ENCODE measurements at places on chromosomes 5 and 9.
A peak's percentile ranks its signal among the peaks of the same experiment; 100 is the strongest.

DNA sequence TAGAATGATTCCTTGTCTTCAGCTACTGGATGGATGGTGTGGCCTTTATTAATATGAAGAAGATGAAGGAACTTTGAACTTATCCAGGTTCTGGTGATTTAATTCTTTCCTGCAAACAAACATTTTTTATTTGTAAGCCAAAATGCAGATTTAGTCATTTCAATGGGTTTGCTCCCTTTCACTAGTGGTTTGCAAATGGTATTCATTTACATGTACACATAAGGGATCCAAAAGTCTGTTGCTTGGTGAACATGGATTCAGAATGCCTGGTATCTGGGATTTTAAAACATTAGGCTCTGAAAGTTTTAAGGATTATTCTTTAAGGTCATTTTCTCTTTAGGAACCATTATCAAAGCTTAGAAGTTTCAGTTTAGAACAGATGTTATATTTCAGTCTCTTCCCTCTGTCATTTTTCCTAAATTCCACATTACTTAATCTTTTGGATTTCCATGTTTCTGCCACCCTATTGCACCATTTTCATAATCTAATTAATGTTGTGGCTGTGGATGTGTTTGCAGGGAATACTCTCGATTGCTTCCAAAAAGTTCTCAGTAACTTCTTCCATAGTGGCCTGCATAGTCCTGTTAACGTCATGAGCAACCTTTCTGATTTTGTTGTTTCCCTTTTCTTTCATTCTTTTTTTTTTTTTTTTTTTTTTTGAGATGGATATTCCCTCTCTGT lies 10.1 kb downstream of the TTC1 start:
- no peak for DNase-seq

DNA sequence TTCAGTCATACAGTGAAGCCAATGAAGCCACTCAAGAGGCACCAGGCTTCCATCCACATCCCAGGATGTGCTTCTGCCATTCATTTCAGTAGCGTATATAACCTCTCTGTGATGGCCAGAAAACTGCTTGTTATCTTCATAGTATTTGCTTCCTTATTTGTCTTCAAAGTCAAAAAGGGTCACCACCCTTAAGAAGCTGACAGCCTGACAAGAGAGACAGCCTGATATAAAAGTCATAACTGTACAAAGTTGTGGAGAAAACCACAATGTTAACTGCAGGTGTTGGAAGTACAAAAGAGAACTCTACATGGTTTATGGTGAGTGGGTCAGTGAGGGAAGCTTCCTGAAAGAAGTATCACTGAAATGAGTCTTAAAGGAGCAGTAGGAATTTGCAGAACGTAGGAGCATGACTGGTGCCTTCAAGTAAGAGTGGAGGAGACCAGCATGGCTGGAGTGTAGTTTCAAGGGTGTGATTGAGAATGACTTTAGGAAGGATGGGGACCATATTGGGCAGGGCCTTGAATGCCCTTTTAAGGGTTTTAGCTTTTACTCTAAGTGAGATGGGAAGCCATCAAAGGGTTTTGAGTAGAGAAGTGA lies 33.7 kb downstream of the NIM1K start:
- no peak for DNase-seq

DNA sequence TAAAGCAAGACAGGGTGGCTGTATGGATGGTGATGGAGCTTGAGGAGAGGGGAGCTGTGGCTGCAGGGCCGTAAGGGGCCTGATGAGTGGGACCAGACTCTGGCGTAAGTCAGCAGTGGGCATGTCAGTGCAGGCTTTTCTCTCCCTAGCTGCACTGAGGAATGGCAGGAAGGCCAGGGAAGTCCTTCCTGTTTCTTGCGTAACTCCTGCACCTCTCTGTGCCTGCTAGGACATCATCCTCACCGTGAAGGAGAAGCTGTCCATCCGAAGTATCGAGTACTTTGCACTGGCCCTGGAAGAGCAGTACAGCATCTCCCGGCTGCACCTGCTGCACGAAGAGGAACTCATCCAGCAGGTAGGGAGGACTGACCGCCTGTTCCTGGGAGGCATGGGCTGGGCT lies 24.1 kb upstream of the TRMT10B start:
- DNase-seq = no peak

DNA sequence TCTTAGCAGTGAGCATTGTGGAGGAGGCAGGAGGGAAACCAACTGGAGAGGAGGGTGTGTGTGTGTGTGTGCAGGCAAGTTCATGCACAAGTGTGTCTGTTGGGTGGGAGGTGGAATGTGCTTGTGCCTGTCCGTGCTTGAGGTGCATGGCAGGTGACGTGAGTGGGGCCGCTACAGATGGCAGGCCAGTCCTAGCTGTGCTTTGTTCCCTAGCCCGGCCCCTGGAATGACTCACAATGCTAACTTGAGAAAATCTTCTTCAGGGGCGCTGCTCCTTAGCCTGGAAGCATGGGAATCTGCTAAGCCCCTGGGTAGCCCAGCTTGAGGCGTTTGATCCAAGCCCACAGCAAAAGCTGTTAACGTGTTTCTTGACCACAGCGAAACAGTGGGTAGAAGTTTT lies 25.0 kb upstream of the DMRT2 start:
- DNase-seq = no peak

GRCh38 chr9:37575511-37575914 lies 667 bp downstream of the FBXO10 start:
- DNase-seq = no peak

- no peak for DNase-seq
Measured at GRCh38 chr9:14345354-14346230, 31.7 kb upstream of the NFIB start.

- no peak for DNase-seq
Measured at GRCh38 chr5:149256451-149256850, 15.2 kb upstream of the AFAP1L1 start.

DNA sequence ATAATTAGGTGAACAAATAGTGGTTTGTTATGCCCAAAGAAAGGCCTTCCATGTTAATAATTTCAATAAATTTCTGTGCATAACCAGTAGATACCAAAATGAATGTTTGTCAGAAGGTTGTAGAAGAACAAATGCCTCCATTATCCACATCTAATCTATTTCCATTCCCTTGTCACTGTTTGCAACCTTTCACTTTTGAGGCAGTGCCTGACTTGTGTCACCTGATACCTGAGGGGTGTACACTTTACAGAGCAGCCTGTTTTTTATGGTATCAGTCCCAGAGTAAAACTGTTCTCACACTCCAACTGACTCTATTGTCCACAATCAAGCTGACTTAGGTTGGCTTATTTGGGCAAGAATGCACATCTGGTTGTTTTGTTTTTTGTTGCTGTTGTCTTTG lies 40.1 kb downstream of the FREM1 start:
- no peak for DNase-seq

- no peak for DNase-seq
Measured at GRCh38 chr5:43096916-43097315, 23.8 kb upstream of the ZNF131 start.

- DNase-seq = peak; percentile 15
Measured at GRCh38 chr9:96420468-96421219, 2.5 kb upstream of the ZNF367 start.

GRCh38 chr5:133579766-133580165 lies 32.6 kb downstream of the FSTL4 start:
- no peak for DNase-seq

DNA sequence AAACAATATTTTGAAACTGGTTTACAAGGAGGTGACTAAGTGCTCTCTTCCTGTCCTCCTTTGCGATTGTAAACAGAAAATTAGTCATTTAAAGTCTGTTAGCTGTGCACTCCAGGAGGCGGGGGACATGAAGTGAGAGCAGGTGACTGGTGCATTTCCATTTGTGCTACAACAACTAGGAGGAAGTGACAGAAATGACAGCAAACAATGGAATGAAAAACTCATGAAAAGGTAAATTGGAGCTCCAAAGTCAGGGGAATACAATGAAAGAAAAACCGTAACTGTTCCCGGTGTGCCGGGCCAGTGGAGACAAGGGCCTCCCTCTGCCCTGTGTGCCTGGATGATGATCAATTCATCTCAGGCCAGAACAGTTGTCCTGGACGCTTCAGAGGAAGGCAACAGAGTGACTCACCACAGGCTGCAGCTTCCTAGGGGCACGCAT lies 439.9 kb downstream of the GADD45G start:
- no peak for DNase-seq

GRCh38 chr9:37187292-37187691 lies 66.9 kb downstream of the ZCCHC7 start:
- DNase-seq = no peak

- DNase-seq = no peak
Measured at GRCh38 chr5:148965511-148966265, 97.2 kb downstream of the SH3TC2 start.

DNA sequence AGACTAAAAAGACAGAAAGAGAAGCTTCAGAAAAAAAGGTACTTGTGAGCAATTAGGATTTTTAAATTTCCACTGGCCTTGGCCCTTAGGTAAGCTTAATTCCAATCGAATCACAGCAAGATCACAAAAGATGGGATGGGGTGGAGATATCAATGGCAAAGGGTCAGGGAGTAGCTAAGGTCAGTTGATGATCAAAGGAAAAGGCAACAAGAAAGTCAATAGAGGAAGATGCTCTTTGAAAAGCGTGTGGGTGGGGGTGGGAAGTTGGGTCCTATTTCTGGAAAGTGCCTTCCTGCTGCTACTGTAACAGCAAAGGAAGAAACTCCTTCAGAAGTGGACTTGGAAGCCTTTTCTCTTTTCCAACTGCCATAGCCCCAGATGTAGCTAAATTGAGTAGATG lies 7.3 kb downstream of the C1QTNF3 start:
- DNase-seq = no peak

DNA sequence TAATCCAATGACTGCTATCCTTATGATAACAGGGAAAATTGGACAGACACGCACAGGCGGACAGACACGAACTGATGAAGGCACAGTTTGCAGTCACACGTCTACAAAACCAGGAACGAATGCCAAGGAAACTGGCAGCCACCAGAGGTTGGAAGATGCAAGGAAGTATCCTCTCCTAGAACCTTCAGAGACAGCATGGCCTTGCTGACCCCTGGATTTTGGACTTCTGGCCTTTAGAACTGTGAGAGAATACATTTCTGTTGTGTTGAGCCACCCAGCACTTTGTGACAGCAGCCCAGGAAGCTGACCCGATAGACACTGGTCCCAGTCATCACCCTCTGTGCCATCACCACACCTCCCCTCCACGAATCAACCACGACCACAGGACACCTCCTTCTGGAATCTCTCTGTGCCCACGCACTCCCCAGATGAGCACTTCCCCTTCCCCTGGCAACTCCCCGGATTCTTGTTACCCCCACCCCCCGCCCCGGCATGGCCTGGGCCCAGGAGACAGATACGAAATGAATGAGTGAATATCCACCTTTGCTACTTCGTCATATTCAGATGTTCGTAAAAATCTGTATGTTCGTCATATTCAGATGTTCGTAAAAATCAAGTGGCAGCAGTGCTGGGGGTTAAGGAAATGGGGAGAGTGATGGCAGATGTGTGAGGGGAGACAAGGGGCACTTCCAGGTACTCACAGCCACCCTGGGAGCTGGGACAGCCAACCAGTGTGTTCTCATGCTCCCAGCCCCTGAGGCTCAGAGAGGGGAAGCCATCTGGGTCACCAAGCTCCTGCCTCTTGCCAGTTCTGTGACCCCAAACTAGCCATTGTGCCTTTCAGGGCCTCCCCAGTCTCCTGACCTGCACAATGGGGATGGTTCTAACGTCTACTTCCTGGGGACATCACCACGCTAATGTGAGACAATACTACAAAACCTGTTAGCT lies 18.5 kb downstream of the GBGT1 start:
- DNase-seq = no peak

GRCh38 chr9:97985058-97985861 lies 2.1 kb downstream of the ANP32B start:
- no peak for DNase-seq

DNA sequence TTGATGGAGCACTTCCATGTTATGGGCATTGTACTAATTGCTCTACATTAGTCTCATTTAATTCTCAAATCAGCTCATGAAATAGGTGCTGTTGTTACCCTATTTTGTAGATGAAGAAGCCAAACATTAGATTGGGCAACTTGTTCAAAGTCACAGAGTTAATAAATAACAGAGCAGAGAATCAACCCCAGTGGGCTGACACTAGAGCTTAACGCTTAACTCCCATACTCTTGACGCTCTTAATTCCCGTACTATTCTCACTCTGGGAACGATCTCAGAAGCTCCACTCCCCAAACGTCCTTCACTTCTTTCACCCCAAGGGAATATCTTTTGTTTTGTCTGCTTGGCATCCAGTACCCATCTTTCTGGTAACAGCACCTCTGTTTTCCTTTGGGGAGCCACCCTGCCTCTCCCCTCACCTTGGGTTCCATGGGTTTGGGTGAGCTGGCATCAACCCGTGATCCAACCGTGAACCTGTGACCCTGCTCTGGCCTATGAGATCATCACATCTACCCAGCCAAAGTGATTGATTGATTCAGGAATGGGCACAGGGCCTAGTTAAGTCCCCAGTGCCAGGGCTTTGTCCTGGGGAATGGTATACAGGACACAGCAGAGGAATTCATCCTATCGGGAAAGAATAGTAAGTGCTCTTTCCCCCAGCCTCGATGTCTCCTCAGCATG lies 169.2 kb downstream of the NR3C1 start:
- no peak for DNase-seq

GRCh38 chr5:15957124-15957523 lies 222.5 kb downstream of the MARCHF11 start:
- DNase-seq = no peak

- peak; percentile 16 for DNase-seq
Measured at GRCh38 chr5:1799110-1799601, 481 bp downstream of the MRPL36 start.

- no peak for DNase-seq
Measured at GRCh38 chr5:78245136-78245535, 49.4 kb downstream of the AP3B1 start.

DNA sequence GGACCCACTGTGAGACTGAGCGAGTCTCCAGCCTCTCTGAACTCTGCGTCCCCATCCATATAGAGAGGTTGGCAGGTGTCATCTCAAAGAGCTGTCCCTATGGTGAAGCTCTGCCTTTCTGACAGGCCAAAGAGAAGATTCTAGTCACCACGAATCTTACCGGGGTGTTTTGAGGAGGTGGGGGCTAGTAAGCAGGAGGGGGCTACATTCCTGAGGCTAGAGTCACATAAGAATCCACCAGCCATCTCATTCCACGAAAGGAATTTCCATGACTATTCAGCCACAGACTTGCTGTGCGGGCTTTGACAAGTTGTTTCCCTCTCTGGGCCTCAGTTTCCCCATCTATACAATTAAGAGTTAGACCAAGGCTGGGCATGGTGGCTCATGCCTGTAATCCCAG lies 16.3 kb downstream of the PDGFRB start:
- no peak for DNase-seq

DNA sequence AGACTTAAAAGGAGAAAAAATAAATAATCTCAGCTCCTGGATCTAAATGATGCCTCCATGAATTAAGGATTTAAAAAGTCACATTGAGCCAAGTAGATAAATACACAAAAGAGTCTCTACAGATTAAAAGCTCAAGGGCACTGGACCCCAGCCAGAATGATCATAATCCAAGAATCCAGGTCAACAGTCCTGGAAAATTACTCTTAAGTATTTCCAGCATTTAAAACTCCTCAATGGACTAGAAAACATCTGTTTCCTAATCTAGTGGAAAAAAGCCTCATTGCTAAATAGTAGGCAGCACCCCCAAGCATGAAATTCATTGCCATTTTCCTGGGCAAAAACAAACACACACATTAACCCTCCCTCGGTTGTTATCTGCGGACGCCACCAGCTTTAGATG lies 96.8 kb downstream of the FRMD3 start:
- no peak for DNase-seq

Measured in GF-D8 (cell line).